NCI-H2029 (cell line): ENCODE measurements at places on chromosomes 4 and X.

- no peak for DNase-seq
These were observed 79.5 kb upstream of the IL2 start for GRCh38 chr4:122536001-122536400.

GRCh38 chr4:182133033-182133432 lies 110.2 kb upstream of the TENM3 start:
- no peak for DNase-seq

- DNase-seq: no peak
These were observed 512 bp upstream of the ANTXR2 start for GRCh38 chr4:80073473-80074008.

DNA sequence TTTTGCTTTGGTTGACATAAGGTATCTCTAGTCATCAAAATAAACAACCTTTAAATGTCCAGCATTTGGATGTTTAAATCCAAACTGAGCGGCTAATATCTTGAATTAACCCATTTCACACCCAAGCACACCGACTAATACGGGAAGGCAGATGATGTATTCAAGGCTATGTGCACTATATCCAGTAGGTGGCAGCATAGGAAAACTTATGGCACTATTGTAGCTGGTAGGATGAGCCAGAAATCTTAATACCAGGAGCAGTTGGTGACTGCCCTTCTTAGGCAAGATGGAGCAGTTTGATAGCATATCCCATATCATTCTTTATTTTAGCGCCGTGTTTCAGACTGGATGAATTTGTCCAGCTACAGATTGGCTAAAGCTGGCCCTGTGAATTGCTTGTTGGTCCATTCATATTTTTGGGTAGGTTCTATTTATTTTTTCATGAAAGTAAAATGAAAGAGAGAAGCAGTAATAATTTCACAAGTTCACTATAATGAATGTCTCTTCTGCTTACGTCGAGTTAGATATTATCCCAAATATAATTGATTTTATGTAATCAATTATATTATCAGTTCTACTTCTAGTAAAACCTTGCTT lies 24.4 kb downstream of the UCHL1 start:
- DNase-seq: peak; percentile 73

DNA sequence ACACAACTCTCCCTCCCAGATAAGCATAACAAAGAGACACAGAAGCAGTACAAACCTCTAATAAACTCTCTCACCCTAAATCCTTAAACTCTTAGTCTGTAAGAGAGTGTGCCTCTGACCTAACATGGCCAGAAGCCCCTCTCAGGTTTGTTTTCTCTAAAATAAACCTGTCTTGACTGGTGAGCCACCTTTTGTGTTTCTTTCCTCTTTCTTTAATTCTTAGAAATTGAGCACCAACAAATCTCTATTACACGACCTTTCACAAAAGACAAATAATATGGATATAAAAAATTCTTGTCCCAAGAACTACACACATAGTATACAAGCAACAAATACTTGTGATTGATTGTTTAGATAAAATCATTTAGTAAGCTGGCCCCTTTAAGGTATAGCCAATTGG lies 573.7 kb downstream of the EPHA5 start:
- DNase-seq: no peak

DNA sequence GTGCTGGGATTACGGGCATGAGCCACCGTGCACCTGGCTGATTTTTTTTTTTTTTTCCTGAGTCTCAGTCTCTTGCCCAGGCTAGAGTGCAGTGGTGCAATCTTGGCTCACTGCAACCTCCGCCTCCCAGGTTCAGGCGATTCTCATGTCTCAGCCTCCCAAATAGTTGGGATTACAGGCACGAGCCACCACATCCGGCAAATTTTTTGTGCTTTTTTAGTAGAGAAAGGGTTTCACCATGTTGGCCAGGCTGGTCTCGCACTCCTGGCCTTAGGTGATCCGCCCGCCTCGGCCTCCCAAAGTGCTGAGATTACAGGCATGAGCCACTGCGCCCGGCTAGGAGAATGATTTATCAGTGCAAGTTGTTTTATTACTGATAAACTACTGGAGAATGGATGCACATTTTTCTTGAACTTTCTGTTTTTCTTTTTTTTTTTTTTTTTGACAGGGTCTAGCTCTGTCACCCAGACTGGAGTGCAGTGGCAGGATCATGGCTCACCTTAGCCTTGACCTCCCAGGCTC lies 39.7 kb upstream of the DHRSX start:
- DNase-seq: no peak

- DNase-seq: no peak
These were observed 141.3 kb upstream of the FTHL17 start for GRCh38 chrX:31212856-31213748.

DNA sequence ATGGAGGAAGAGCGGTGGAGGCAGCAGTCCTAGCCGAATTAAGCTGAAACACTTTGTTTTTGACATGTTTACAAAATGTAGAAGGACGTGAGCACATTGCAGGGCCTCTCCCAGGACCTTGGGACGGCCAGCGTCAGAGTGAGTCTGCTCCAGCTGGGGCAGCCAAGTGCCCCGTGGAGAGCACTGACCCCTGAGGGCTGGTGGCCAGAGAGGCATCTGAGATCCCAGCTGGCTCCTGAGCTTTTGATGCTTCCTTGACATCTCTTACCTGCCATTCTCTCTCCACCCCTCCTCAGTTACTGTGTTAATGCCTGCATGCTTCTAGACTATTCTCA lies 24.7 kb downstream of the NAT8L start:
- no peak for DNase-seq

DNA sequence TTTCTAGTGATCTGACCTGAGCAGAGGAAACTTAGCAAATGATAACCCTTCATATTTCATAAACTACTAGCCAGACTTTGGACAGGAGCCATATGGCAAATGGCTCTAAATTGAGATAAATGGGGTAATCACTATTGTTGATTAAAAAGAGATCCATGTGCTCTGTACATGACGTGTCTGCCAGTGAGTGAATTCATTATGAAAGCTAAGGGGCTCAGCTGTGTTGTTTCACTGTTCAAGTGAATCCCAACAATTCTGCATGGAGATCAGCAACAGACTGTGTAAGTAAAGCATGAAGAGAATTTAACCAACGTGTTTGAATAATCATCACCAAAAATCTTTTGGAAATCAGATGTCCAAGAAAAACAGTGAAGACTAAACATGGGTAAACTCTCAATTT lies 9.5 kb upstream of the QRFPR start:
- DNase-seq: no peak

DNA sequence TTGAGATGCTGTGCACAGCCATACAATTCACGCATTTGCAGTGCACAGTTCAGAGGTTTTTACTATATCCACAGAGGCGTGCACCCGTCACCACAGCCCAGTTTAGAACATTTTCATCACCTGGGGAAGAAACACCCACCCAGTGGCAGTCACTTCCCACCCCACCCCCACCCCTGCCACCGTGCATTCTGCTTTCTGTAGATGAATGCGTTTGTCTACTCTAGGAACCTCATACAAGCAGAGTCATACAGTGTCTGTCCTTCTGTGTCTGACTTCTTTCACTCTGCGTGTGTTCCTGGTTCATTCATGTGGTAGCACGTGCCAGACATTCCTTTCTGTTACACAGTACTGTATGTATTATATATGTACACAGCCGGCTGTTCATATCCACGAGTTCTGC lies 122.8 kb downstream of the TBL1X start:
- DNase-seq: no peak
